ENCODE measurements at places on chromosomes 16 and 17.
A peak's percentile ranks its signal among the peaks of the same experiment; 100 is the strongest.

- DNase-seq, result peak; percentile 84
Observed at GRCh38 chr16:29848420-29849297, 14.4 kb downstream of the CDIPT start.

DNA sequence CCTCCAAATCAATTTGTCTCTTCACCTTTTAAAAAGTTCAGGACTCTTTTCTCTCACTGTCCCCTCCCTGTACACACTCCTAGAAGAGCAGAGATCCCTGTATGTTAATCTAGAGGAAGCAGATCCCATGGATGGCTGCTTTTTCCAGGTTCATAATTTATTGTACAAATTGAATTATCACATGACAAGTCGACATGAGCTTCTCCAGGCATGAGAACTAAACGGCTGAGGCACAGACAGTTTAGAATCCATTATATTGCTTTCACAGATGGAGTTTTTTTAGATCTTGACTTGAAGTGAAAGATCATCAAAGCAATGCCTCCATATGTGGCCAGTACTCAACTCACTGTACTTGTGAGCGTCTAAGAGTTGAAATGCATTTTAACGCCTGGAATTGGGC, 47.9 kb downstream of the RGS9 start:
- DNase-seq, result no peak

DNA sequence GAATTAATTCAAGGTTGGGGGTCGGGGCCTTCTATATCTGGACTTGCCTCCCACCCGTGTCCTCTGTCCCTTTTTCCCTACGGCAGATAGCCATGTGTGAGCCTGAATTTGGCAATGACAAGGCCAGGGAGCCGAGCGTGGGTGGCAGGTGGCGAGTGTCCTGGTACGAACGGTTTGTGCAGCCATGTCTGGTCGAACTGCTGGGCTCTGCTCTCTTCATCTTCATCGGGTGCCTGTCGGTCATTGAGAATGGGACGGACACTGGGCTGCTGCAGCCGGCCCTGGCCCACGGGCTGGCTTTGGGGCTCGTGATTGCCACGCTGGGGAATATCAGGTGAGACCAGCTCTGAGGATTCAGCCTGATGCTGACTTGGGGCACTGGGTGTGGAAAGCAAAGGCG, 365 bp downstream of the AQP8 start:
- no peak for DNase-seq

- DNase-seq, result peak; percentile 86
Observed at GRCh38 chr17:58112970-58113631, 29.9 kb downstream of the DYNLL2 start.

GRCh38 chr17:43006639-43007551, at the start of gene IFI35:
TSS of gene IFI35 (plus strand) at chr17:43006784. CDS start at chr17:43006948, 164 bp downstream.
- peak; percentile 89 for DNase-seq

DNA sequence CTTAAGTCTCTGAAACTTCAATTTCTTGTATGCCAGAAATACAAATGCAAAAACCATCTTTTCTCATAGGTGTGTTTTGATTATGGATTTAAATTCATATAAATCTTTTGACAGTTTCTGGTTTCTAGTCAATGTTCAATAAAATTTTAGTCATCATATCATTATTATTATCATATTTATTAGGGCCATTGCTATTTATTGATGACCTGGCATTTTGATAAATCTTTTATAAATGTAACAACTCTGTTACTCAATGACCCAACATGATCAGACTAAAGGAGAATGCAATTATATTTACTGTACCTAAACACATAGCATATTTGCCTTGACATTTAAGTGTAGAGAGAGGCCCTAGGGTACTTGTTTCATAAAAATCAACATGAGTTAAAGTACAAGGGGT, 320.8 kb downstream of the CDH8 start:
- DNase-seq, result no peak

DNA sequence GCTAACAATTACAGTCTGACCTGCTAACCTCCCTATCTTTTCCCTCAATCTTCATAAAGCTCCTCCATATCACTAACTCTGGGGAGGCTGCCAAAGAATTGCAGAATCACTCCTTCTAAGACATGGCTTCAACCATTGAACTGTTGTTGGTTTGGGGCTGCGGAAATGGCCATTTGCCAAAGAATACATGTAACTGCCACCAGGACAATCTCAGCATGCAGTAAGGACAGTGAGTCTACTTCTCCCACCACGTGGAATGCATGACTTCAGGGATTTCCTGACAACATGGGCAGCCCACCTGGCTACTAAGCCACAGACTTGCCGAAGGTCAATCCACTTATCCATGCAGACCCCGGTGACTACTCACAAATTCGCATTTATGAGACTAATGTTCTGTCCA, 104.3 kb upstream of the NUDT7 start:
- no peak for DNase-seq

DNA sequence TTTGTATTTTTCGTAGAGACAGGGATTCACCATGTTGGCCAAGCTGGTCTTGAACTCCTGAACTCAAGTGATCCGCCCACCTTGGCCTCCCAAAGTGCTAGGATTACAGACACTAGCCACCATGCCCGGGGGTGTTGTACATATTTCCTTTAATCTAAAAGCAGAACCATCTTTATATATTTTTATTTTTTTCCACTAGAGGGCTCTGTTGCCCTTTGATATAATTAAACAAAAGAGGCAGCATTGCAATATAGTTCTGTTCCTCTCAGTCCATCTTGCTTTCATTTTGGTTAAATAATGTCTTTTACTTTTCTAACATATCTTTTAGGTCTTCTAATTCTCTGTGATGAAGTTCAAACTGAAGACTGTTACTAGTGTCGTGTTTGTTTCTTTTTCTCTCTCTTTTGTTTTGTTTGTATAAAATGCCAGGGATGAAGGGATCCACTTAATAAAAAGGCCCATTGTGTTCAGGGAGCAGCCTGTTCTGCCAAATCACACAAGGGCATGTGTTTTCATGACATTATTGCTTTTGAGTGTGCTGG, 23.4 kb downstream of the WWOX start:
- peak; percentile 64 for DNase-seq

DNA sequence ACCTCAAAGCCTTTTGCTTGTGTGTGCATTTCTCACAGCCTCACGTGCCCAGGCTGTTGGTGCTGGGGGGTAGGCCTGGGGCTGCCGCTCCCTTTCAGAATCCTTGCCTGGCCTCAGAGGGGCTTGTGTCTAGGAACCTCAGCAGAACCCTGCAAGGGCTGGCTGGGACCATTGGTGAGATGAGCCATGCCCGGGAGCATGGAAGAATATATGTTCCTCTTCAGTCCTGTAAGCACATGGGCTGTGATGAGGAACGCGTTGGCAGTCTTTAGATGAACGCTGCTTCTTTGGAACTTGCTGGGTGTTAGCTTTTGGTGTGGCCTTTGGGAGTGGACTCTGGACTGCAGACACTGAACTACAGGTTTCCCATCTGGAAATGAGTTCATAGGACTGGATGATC, 32.0 kb upstream of the SLC5A10 start:
- DNase-seq, result no peak

GRCh38 chr17:49454050-49454449, 39.4 kb upstream of the PHB1 start:
- no peak for DNase-seq

DNA sequence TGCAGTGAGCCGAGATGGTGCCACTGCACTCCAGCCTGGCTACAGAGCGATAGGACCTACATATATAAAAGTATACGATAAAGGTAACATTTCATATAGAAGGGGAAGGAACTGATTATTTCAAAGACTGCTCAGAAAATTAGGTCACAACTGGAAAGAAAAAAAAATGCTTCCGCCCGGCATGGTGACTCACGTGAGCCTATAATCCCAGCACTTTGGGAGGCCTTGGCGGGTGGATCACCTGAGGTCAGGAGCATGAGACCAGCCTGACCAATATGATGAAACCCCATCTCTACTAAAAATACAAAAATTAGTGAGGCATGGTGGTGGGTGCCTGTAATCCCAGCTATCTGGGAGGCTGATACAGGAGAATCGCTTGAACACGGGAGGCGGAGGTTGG, 7.8 kb downstream of the TEX14 start:
- DNase-seq, result no peak

- no peak for DNase-seq
Observed at GRCh38 chr17:42358434-42358833, 29.8 kb downstream of the STAT3 start.

DNA sequence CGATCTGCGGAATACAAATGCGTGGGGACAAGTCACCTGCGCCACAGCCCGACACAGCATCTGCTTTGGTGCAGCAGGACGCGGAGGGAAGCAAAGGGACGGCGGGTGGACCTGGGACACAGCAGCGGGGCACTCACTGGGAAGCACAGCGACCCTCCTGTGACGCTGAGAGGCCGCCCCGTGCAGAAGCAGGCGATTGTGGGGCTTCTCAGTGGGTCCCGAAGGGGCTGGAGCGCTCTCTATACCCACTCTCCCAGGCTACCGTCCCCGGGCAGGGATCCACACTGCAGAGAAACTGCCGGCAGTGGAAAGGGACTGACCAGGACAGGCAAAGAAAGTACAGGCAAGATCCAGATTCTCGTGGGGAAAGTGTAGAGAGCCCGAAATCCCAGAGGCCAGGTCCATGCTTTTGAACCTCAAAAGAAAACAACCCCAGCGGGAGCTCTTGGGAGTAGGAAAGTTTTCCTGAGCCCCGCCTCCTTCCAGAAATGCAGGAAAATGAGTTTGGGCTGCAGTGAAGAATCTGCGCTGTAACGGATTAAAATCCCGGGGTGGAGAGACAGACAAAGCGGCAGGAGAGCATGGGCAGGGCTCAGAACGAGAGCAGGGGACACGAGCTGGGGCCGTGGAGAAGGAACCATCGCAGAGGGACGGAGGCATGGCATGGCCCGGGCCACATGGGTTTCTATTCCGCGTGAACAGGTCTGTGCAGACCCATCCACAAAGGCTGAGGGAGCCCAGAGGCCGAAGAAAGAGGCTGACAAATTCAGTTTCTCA, 12.7 kb downstream of the COX4I1 start:
- no peak for DNase-seq

DNA sequence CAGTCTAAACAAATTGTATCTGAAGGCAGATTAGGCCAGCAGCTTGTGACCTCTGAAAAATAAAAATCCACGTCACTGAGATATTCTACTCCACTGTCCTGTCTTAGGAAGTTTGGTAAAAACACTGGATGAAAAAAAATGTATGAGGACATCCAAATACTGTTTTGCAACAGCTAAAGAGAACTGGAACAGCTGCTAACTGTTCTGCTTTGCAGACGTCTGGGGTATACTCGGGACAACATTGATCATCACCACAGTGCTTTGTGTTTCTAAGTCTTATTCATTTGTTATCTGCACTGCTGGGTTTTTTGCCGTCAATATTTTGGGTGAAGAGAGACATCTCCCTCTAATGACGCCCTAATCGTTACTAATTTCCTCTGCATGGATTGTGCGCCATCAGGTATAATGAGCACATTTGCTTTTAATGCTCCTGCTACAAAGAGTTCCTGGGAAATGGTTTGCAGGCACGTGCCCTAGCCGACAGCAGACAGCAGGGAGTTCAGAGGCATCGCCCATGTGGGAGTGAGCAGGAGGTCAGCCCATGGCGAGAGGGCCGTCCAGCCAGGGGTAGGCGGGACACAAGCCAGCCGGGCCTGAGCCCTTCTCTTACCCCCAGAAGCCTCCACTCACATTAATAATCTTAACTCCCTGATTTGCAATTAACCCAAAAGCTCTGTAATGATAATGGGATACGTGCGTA, 87.0 kb downstream of the CBLN1 start:
- no peak for DNase-seq
